K562 (cell line): ENCODE measurements at places on chromosomes 1 and 21.
A peak's percentile ranks its signal among the peaks of the same experiment; 100 is the strongest.

- no peak for DNase-seq
Measured at GRCh38 chr1:93708734-93709481, 27.3 kb upstream of the BCAR3 start.

DNA sequence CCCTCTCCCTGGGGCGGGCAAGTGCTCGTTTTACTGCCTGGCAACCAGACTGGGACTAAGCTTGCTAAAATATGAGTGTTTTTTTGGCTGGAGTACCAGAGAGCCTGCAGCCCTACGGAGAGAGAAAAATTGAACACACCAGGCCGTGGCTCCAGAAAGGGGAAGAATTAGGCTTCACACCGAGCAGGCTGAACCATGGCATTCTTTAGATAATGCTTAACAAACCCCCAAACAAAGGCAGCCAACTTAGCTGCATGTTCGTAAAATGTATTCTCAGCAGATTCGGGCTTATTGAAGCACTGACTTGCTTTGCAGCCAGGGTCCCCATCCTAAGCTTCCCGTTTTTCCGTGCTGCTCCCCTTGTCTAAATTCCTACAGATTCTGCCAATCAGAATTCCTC is 76.6 kb downstream of the LMX1A start:
- no peak for DNase-seq

DNA sequence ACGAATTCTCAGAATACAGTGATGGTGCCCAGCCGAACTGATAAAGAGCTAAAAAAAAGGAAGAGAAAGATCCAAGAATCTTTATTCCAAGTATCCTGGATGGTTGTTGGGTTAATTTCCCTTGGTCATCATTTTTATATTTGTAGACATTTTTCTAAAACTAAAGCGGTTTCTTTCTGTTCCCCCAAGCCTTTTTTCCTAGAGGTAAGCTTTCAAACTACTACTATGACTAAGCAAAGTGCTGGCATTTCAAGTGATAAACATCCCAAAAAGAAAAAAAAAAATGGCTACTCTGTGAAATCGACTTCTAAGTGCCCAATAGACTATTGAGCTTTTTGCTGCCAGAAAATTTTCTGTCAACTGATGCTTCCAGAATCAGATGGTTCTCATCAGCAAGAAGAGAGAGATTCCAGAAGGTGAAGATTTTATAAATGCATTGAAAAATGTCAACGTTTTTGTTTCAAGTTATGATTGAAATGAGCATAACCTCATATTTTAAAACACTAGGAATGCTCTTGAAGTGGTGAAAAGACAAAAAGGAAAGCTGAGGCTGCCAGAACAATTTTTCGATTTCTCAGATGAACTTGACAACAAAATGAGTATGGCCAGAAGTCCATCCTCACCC is 96.1 kb upstream of the ZC3H11B start:
- DNase-seq, result peak; percentile 27

DNA sequence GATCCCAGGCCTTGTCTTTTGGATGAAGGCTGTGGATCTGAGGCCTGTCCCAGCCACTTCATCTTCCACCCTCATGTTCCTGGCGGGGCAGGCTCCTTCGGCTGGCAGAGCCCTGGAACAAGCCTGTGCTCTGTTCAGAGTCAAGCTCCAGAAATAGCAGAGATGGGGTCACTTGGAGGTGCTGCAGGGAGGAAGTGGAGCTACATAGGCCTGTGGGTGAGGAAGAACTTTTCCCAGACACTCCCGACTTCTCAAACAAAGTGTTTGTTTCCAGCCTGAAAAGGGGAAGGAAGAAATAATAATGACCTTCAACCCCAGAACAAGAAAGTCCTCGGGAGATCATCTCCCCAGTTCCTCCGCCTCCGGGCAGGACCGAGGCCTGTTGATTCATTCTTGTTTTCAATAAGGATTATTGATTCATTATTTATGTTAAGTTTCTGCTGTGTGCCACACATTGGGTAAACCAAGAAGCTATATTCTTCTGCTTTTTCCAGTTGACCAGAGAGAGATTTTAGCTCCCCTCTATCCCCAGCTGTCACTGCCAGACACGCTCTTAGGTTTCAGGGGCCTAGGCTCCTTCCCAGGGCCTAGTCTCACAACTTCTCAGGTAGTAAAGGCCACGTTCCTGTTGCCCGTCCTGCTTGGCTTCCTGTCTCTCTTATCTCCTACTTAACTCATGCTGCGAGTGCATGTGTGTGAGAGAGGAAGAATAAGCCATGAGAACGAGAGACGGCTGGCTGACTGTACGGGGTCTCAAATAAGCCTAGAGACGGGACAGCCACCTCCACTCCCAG is 16.9 kb downstream of the IKBKE start:
- peak; percentile 51 for DNase-seq

- no peak for DNase-seq
Measured at GRCh38 chr21:26777166-26777565, 68.0 kb downstream of the ADAMTS1 start.

DNA sequence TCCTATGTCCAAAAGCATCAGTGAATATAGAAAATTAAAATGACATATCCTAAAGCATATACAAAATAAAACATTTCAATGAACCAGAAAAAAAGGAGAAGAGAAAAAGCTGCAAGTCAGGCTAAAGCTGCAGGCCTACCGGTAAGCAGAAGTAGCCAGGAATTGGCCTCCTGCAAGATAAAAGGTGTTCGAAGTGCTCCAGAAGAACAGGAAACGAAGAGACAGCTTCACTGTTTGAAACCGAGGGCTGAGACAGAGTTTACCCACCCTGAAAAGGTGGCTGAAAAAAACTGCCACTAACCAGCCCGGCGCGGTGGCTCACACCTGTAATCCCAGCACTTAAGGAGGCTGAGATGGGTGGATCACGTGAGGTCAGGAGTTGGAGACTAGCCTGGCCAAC is 37.4 kb downstream of the NSL1 start:
- no peak for DNase-seq

DNA sequence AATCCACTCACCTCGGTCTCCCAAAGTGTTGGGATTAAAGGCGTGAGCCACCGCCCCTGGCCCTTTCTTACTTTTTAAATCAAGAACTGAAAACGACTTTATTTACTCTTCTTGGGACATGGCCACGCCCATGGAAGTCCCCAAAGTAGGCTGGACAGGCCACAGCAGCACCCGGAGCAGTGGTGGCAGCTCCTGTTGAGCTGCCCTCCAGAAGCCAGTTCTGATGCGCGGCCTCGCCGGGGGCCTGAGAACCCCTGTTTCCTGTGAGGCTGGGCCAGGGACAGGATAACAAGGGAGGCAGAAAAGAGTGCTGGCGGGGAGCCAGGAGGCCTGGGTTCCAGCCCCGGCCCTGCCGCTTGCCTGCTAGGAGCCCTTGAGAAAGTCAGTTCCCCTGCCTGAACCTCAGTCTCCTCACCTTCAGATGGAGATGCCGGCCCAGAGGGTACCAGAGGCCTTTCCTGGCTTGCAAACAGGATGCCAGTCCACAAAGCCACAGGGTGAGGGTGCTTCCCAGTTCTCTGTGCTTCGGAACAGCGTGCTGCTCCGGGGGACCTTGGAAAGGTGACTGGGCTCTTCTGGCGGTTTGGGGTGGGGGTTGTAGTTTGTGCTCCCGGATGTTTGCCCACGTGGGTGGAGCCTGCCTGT is 59.4 kb downstream of the RUNX3 start:
- no peak for DNase-seq

GRCh38 chr1:107829036-107829770 is 135.8 kb downstream of the VAV3 start:
- DNase-seq, result no peak

DNA sequence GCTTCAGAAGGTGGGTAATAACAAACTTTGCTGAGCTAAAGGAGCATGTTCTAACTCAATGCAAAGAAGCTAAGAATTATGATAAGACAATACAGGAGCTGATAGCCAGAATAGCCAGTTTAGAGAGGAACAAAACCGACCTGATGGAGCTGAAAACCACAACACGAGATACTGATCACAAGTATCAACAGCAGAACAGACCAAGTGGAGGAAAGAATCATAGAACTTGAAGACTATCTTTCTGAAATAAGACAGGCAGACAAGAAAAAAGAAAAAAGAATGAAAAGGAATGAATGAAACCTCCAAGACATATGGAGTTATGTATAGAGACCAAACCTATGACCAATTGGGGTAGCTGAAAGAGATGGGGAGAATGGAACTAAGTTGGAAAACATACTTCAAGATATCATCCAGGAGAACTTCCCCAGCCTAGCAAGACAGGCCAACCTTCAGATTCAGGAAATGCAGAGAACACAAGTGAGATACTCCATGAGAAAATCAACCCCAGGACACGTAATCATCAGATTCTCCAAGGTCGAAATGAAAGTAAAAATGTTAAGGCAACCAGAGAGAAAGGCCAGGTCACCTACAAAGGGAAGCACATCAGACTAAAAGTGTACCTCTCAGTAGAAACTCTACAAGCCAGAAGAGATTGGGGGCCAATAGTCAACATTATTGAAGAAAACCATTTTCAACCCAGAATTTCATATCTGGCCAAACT is 20.5 kb downstream of the CD84 start:
- DNase-seq, result no peak
